Heart left ventricle (tissue), 16 donors: ENCODE measurements at places on chromosomes 16 and 17. TPM values are rescaled to one million over a fixed set of nuclear protein-coding genes. Genes with fewer than 3 reads are reported as not detected.

- no peaks in the 10 kb centered on the region for H3K27me3 ChIP-seq
- peaks cover 81% of the 10 kb centered on the region for H3K4me1 ChIP-seq
- H3K4me3 ChIP-seq: no peak overlapping the region
- H3K36me3 ChIP-seq: no peaks in the 10 kb centered on the region
- H3K27ac ChIP-seq: peak overlapping the region; percentile 90
Measured at GRCh38 chr16:57637424-57637823, 9.0 kb downstream of the ADGRG1 start.

DNA sequence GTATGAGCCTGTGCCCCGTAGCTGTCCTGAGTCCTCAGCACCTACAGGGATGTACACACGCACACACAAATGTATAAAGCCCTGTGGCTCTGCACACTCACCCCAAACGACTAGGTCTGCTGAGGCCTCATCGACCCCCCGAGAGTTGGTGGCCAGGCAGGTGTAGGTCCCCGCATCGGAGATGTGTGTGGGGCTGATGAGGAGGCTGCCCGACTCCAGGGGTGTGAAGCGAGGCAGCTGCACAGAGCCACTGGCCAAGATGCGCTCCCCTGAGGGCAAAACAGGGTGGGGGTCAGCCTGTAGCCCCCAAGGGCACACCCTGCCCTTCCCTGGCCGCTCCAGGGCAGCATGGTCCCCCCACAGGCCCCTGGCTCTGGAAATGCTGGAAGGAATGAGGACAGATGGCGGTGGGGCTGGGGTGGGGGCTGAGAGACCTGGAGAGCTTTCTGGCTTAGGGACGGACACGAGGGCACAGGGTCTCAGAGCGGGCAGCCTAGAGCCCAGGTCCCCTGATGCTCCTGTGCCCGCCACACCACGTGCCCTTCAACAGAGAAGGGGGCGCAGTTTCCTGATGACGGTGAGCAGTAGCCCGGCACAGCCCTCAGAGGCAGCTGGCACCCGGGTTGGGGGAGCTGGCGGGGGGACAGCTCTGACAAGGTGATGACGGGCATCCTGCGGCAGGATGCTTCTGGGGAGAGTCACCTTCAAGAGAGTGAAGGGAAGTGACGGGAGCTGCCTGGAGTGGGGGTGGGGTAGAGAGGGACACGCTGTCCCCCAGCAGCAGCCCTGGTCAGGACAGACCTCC, 119.8 kb upstream of the CDC42EP4 start:
- no peak overlapping the region for H3K27ac ChIP-seq
- no peaks in the 10 kb centered on the region for H3K27me3 ChIP-seq
- H3K36me3 ChIP-seq: no peaks in the 10 kb centered on the region
- no peak for DNase-seq
- no peaks in the 10 kb centered on the region for H3K4me1 ChIP-seq

The WFDC1 gene
- 0.50 TPM for total RNA-seq

DNA sequence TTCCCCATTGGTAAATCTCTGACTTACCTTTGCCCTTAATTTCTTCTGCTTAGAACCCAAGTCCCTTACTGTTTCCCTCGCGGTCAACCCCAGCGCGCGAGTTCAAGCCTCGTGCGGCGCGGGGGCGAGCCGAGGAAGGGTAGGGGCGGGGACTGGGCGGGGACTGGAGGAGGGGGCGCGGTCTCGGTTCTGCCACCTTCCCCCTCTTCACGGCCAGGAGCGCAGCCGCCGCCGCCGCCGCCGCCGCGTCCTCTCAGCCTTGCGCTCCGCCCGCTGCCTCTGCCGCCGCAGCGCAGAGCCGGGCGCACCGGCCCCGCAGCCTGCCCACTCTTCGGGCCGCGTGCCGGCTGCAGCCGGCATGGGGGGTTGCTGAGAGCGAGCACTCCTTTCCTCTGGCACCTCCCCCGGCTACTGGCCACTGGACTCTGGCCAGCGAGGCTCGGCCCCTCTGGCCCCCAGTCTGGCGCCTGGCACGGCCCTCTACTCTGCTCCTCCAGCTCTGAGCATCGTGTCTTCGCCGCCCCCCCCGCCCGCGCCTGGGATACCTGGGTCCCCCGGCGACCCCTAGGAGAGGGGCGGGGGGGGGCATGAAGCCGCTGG, at the start of gene RAPGEFL1:
Gene RAPGEFL1 (plus strand): TSS at position 196 of the 600 bp plus-strand sequence. CDS start 392 bp downstream, at position 588.
- peak within 1 kb of the TSS; percentile 41 for H3K4me3 ChIP-seq
- H3K36me3 ChIP-seq: peaks cover 23% of the 10 kb centered on the region
- H3K4me1 ChIP-seq: peaks cover 16% of the 10 kb centered on the region
- no peaks in the 10 kb centered on the region for H3K27me3 ChIP-seq
- H3K27ac ChIP-seq: no peak within 1 kb of the TSS
- peak; percentile 72 for DNase-seq

The KRTAP4-3 gene
- total RNA-seq: not detected

DNA sequence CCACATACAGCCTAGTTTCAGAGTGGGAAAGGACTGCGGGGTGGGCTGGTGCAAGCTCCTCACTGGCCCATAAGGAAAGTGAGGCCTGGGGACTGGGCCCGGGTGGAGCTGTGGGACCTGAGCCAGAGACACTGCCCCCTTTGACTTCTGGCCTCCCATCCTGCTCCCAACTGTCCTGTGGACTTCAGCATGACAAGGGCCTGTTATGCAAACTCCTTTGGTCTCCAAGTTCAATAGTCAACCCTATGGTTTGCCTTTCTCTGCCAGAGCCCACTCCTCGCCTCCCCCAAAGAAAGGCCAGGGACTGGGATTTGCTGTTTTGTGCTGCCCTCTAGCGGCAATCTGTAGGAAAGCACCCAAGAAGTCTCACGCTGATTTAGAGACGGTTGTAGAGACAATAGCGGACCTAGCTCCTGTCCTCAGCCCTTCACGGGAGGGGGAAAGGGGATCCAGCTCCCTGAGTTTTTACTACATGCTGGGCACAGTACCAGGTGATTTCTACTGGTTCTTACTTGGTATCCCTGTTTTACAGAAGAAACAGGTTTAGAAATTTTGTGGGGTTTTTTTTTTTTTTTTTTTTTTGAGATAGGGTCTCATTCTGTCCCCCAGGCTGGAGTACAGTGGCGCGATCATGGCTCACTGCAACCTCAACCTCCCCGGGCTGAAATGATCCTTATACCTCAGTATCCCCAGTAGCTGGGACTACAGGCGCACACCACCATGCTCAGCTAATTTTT, 1.2 kb upstream of the TLCD3B start:
- no peak overlapping the region for H3K4me3 ChIP-seq
- no peaks in the 10 kb centered on the region for H3K4me1 ChIP-seq
- H3K27ac ChIP-seq: no peak overlapping the region
- H3K36me3 ChIP-seq: no peaks in the 10 kb centered on the region
- peaks cover 67% of the 10 kb centered on the region for H3K27me3 ChIP-seq

DNA sequence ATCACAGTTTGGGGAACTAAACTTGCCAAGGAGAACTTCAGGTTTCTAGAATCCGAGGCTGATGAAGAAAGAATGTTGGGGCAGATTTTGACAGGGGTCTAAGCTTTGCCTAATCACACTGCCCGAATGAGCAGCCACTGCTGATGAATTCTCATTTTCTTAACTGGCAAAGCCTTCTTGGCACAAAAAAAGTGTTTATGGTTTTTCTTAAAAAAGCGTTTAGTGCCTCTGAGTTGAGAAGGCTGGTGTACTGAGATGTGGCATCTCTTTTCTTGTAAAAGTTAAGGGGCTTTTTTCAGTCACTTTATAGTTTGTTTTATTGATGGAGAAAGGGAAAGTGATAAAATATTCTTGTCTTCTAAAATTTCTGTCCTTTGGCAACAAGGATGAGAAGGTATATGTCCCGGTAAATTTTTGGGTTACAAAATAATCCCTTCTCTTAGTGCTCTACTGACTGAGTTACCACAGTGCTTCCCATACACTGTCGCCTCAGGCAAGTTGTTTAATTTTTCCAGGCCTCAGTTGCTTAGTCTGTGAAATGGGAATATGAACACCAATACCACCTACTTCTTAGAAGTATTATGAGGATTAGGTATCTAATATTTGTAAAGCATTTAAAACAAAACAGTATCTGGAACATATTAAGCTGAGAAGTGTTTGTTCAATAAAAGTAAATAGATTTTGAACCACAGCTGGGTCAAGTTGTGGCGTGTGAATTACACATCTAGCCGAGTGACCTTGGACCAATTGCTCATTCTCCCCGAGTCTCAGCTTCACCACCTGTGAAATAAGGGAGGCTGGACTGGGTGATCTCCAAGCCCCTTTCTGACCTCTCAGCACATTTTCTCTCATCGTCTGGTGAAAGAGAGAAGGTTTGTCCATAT, 320.8 kb downstream of the HAPSTR1 start:
- DNase-seq: no peak
- no peaks in the 10 kb centered on the region for H3K36me3 ChIP-seq
- H3K4me3 ChIP-seq: no peak overlapping the region
- H3K27me3 ChIP-seq: no peaks in the 10 kb centered on the region

The KRT33B gene
- total RNA-seq: not detected

DNA sequence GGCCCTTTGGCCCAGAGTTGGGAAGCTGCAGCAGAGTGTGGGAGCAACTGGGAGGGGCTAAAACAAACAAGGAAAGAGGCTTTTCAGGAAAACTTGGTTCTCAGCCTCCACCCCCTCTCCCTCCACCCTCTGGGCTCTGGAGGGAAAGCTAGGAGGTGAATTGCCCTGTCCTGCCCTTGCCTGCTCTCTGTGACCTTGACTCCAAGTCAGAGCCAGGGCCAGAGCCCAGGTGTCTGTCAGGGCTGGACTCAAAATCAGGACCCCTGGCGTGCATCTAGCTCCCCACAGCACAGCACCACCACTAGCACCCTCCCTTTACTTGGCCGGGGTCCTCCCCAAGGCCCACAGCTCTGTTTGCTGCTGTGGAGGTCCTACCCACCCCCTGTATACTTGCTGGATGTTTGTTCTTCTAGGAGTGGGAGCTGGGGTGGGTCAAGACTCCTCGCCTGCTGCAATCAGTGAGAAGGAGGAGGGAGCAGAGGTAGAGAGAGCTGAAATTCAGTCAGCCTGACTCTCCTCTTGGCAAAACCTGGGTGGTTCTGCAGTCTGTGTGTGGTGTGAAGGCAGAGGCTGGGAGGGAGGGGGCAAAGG, 2.8 kb upstream of the NR1D1 start:
- H3K27ac ChIP-seq: peak overlapping the region; percentile 98
- DNase-seq: peak; percentile 19
- H3K4me3 ChIP-seq: no peak overlapping the region
- H3K4me1 ChIP-seq: peaks cover 67% of the 10 kb centered on the region
- no peaks in the 10 kb centered on the region for H3K36me3 ChIP-seq

The EXOC3L1 gene
- total RNA-seq: 2.2 TPM

- H3K4me1 ChIP-seq: no peaks in the 10 kb centered on the region
- H3K27ac ChIP-seq: peak overlapping the region; percentile 68
- peak; percentile 36 for DNase-seq
Measured at GRCh38 chr16:81831722-81832126, 52.6 kb downstream of the PLCG2 start.

- H3K4me1 ChIP-seq: peaks cover 15% of the 10 kb centered on the region
- DNase-seq: no peak
- H3K4me3 ChIP-seq: no peak overlapping the region
- H3K27me3 ChIP-seq: no peaks in the 10 kb centered on the region
- no peak overlapping the region for H3K27ac ChIP-seq
- no peaks in the 10 kb centered on the region for H3K36me3 ChIP-seq
Measured at GRCh38 chr17:19642373-19642893, 6.1 kb upstream of the ALDH3A2 start.

The COX6A2 gene
- 1,105 TPM for total RNA-seq

- DNase-seq: no peak
- H3K27ac ChIP-seq: no peak overlapping the region
- H3K4me1 ChIP-seq: no peaks in the 10 kb centered on the region
- H3K36me3 ChIP-seq: peaks cover 19% of the 10 kb centered on the region
- H3K27me3 ChIP-seq: no peaks in the 10 kb centered on the region
Measured at GRCh38 chr16:20826039-20826566, 19.8 kb downstream of the REXO5 start.

GRCh38 chr16:81276323-81276722, 37.8 kb downstream of the BCO1 start:
- no peak for DNase-seq
- no peak overlapping the region for H3K4me3 ChIP-seq
- H3K4me1 ChIP-seq: no peaks in the 10 kb centered on the region
- no peak overlapping the region for H3K27ac ChIP-seq
- H3K27me3 ChIP-seq: no peaks in the 10 kb centered on the region

GRCh38 chr17:57925361-57925990, 29.7 kb downstream of the CUEDC1 start:
- peaks cover 31% of the 10 kb centered on the region for H3K4me1 ChIP-seq
- H3K27ac ChIP-seq: peak overlapping the region; percentile 1
- DNase-seq: no peak
- H3K4me3 ChIP-seq: no peak overlapping the region
- no peaks in the 10 kb centered on the region for H3K36me3 ChIP-seq

The MIF4GD gene
- 18.5 TPM for total RNA-seq

The NPIPA2 gene
- not detected for total RNA-seq

GRCh38 chr16:88357317-88358022, 25.3 kb upstream of the ZNF469 start:
- no peak overlapping the region for H3K4me3 ChIP-seq
- no peaks in the 10 kb centered on the region for H3K27me3 ChIP-seq
- no peaks in the 10 kb centered on the region for H3K36me3 ChIP-seq
- H3K4me1 ChIP-seq: no peaks in the 10 kb centered on the region
- no peak for DNase-seq

- no peaks in the 10 kb centered on the region for H3K36me3 ChIP-seq
- peak overlapping the region; percentile 69 for H3K27ac ChIP-seq
- H3K27me3 ChIP-seq: no peaks in the 10 kb centered on the region
- H3K4me3 ChIP-seq: no peak overlapping the region
Measured at GRCh38 chr17:77325577-77326075, 184.9 kb downstream of the SEC14L1 start.

DNA sequence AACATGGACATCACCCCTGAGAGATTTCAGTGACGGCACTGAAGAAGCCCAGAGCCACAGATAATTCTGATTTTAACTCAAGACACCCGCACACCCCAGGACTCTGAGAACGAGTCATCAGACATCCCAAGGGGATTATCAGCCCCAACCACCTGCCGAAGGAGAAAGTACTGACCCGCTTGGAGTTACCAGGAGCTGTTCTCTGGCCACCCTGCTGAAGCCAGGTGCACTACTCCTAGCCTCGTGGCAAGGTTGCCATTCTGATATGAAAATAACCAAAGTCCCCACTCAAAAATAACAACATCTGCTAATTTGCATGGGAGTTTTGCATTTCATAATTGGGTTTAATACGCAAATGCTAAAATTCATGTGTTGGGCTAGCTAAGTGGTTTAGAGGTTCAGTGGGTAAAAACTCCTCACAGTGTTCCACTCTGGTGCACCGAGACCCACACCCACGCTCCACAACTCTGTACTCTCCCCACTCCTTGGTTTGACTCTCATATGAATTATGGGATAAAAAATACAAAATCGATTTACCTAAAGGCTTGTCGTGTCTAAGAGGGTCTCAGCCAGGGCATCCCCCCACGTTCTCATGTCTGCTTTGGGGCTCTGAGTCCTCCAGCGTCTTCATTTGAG, 143.0 kb upstream of the NOL11 start:
- DNase-seq: no peak
- H3K4me3 ChIP-seq: no peak overlapping the region
- H3K27ac ChIP-seq: no peak overlapping the region
- H3K27me3 ChIP-seq: no peaks in the 10 kb centered on the region

DNA sequence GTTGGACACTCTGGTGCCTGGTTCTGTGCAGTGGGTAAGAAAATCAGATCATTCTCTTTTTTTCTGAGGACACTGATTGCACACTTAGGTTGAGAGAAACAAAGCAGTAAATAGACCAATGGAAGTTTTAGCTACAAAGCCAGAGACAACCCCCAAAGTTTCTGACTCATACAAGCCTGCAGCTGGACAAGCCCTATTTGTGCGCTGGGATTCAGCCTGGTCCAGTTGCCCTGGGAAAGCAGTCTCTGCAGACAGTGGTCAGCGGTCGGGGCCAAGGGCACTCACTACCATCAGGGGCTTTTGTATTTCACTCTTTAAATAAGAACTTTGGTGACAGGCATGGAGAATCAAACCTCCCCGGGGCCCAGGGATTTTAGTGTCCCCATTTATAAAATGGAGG, 6.0 kb upstream of the RHBDL3 start:
- peaks cover 5% of the 10 kb centered on the region for H3K4me1 ChIP-seq
- H3K36me3 ChIP-seq: no peaks in the 10 kb centered on the region
- H3K27ac ChIP-seq: no peak overlapping the region
- H3K27me3 ChIP-seq: no peaks in the 10 kb centered on the region
- DNase-seq: no peak

The SLC6A4 gene
- total RNA-seq: not detected
